Natural killer cell treated with Interleukin-12 subunit alpha and Interleukin-12 subunit beta and Interleukin-15 and Interleukin-18, amount 100 ng/mL, for 72 hours (primary cell): ENCODE measurements at places on chromosomes 2 and 18. TPM values are rescaled to one million over a fixed set of nuclear protein-coding genes. Genes with fewer than 3 reads are reported as not detected.

TPGS2 gene
- total RNA-seq = 52.7 TPM

TMEM237 gene
- 12.0 TPM for total RNA-seq

ANKRD30B gene
- total RNA-seq = not detected

NRP2 gene
- total RNA-seq = 2.6 TPM

IKZF2 gene
- total RNA-seq = 80.0 TPM

POTEC gene
- not detected for total RNA-seq

MRO gene
- not detected for total RNA-seq

M1AP gene
- total RNA-seq = not detected

DSG3 gene
- not detected for total RNA-seq

IL36B gene
- total RNA-seq = not detected

REG3A gene
- total RNA-seq = not detected

CERS6 gene
- total RNA-seq = 17.8 TPM

ABCG5 gene
- not detected for total RNA-seq
